ENCODE measurements at places on chromosomes 2 and 18.
A peak's percentile ranks its signal among the peaks of the same experiment; 100 is the strongest.

DNA sequence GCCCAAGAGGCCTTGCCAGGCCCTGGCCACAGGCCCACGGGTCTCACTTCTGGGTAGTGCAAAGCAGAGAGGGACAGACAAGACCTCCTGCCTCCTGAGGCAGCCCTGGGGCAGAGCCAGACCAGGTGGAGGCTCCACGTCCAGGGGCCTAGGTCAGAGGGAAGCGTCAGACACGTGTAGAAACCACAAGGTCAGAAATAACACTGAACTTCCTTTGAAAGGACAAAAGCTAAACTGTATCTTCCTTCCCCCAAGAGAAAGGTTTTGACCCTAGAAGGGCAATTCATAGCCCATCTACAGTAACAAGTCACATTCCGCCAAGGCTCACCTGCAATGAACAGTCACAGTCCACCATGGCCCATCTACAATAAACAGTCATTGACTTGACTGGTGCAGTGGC is 17.9 kb downstream of the SDC1 start:
- no peak for DNase-seq

DNA sequence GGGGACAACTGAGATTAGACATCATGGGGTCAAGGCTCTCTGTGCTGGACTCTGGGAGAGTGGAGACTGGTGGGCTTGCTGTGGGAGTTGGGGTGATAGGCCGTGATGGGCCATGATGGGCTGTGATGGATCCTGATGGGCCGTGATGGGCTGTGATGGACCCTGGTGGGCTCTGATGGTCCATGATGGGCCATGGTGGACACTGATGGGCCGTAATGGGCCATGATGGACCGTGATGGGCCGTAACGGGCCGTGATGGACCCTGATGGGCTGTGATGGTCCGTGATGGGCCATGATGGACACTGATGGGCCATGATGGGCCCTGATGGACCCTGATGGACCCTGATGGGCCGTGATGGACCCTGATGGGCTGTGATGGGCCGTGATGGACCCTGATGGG is 18.5 kb downstream of the LPIN1 start:
- DNase-seq: no peak

- no peak for DNase-seq
Observed at GRCh38 chr2:133721118-133721517, 152.9 kb upstream of the NCKAP5 start.

- DNase-seq: no peak
Observed at GRCh38 chr2:100814453-100814852, 5.5 kb upstream of the NPAS2 start.

GRCh38 chr2:46122318-46122976 is 174.8 kb upstream of the EPAS1 start:
- no peak for DNase-seq

GRCh38 chr18:70420146-70420898 is 131.5 kb downstream of the SOCS6 start:
- DNase-seq: no peak

GRCh38 chr2:141711627-141712026 is 419.2 kb downstream of the LRP1B start:
- no peak for DNase-seq

DNA sequence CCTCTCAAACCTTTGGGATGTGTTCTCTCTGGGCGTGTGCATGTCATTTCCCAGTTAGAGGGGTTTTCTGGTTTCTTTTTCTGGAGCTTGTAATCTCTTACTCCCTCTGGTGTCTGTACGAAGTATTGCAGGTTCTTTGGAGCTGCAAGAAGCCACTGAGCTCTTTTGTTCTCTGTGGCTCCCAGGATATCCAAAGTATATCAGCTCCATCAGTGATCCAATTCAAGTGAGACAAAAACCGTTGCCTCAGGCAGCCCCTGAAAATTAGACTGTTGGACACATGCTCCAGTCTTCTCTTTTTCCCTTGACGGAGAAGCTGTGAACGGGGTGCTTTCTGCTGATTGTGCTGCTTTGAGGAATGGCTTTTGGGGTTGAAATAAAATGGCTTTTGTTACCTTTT is 59.0 kb upstream of the LDLRAD4 start:
- peak; percentile 58 for DNase-seq

DNA sequence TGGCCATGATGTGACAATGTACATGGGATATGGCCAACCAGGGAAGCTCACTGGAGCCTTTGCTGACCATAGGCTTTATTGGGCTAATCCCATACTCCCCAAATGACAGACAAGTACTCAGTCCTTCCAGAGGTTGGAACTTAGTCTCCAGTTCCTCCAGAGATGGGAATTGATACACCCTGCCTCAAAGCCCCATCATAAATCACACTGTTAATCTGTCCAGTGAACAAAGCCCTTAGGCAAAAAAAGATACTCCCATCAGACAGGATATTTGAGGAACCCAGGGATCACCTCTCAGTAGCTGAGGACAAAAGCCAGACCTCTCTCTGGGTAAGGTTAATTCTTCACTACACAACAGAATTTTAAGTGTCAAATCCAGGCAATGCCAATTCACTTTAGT is 247.5 kb upstream of the CDH20 start:
- DNase-seq: no peak

- DNase-seq: no peak
Observed at GRCh38 chr2:216810399-216811160, 49.3 kb downstream of the TNP1 start.

DNA sequence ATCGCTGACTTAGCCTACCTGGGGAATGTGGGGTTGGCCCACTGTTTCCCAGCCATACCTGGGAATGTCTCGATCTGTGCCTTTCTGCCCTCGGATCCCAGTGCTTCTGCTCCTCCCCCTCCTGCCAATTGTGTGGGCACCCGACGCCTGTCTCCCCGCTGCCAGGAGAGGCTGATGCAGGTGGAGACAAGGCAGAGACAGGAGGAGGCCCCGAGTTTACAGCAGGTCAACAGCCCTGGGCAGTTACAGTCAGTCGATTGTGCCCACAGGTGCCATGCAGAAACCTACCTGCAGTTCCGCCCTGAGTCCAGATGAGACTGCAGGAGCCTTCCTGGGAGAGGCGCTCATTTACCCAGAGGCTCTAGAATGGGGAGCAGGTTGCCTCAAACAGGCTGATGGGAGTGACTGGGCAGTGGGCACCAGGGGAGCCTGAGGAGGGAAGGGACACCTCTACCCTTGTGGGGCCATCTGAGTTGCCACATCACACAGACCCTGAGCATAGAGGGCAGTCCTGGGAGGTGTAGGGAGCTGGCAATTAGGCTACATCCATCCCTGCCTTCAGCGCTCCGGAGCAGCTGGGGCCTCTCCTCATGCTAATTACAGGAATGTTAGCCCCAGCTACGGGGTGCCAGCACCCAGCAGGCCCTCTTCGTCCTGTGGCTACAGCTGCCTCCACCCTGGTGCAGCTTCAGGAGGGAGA is 300.1 kb downstream of the NDUFA10 start:
- DNase-seq: no peak

GRCh38 chr2:71504611-71505010 is 51.2 kb downstream of the DYSF start:
- DNase-seq: no peak

GRCh38 chr2:33777786-33778185 is 178.7 kb upstream of the FAM98A start:
- DNase-seq: no peak

GRCh38 chr2:72062336-72062735 is 85.3 kb downstream of the CYP26B1 start:
- DNase-seq: no peak

DNA sequence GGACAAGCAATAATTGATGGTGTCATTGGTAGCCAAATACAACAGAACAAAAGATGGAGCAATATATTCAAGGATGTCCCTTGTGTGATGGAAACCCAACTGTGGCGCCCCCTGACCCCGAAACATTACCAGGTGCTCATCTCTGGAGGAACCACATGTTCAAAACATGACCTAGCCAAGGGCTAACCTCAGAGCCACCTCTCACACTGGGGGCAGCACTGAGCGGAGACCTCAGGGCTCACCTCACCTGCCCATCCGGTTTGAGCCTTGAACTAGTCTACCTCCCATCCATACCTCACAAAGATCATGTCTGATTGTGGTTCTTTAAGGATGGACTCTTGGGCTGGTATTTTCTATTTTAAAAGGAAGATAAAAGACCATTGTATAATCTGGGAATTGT is 314.4 kb upstream of the CDH7 start:
- DNase-seq: no peak

- DNase-seq: no peak
Observed at GRCh38 chr18:51123936-51124486, 73.5 kb downstream of the MEX3C start.

- peak; percentile 13 for DNase-seq
Observed at GRCh38 chr2:8653485-8653884, 28.4 kb upstream of the ID2 start.

GRCh38 chr2:197309691-197310231 is 819 bp downstream of the ANKRD44 start:
- DNase-seq: peak; percentile 45

DNA sequence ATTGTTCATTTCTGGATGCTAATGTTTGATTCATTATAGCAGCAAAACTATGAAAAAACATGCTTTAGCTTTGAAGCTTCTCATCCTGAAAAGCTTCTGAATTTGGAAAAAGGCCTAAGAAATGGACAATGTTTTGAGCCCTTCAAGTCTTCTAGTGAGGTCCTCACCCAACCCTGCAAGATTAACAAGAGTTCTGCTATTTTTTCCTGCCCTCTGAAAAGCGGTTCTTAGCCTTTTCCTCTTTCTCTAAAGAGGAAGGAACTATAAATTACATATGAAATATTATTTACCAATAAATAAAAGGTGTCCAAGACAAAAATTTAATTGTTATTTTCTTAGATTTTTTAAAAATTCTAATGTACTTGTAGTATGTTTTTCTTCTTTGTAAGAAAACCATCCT is 19.9 kb upstream of the CDH19 start:
- no peak for DNase-seq

DNA sequence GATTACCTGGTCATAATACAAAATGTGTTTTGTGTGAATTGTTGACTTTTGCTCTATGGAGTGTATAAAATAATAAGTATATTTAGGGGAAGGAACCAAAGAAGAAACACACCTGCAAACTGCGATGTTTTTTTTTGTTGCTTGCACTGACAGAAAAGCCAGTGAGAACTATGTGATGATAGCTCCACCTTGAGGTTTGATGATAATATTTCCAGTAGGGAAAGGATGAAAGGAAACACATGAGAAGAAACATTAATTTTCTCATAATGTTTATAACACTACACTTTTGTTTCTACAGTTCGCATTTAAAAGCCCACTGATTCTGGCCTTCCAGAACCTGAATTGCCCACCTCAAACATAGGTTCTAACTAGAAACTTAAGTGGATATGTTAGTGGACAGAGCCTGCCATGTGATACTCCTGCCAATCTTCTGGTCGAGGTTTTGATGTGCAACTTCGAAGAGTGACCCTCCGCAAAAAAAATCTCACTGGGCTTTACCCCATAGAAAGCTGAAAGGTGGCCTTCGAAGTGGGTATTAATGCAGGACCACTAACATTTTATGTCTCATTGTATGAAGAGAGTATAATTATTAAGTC is 476.4 kb upstream of the SPHKAP start:
- DNase-seq: no peak

DNA sequence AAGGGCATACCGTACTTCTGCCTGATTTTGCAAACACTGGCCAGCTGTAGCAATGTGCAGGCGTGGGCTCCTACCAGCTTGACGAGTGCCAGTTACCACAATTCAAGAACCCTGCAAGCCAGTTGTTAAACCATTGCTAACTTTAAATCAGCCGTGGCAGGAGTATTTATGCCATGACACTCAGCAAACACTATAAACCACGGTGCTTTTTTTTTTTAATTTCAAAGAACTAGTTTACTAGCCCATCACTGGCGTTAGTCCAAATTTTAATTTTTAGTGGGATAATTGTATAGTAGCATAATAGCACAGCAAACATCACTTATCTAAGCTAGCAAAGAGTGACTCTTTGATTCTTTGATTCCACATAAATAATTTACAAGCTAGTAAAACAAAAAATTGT is 111.1 kb downstream of the COL4A4 start:
- DNase-seq: no peak

Measured in hippocampal formation (tissue), 2 donors.